ENCODE measurements at places on chromosomes 3 and 15.

DNA sequence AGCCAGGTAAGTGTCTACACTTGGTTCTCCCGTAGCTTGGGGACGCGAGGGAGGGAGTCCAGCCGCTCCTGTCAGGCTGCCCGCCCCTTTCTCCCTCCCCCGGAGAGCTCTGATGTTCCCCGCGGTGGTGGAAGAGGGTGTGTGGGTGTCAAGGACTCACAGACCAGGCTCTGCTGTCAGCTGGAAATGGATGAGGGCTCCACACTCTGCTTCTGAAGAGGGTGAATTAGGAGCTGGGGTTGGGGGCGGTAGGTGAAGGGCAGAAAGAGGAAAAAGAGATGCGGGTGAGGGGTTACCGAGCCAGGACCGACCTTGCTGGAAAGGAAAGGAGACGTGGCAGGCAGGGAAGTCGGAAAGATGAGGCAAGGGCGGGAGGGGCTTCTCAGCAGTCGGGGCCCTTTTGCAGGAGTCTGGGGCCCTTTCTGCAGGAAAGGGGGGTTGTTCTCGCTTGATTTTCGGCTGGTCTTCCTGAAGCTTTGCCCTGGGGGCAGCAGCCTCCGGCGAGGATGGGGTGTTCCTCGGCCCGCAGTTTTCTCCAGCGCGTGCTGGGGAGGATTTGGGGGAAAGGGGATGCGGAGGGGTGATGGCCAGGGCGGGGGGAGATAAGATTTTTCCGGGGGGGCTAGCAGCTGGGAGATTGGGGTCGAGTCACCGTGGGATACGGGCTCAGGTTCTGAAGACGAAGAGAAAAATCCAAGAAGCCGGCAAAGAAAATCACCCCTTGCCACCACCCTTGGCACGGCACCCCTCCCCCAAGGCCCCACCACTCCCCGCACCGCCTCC is 602 bp upstream of the BAHD1 start:
- DNase-seq, result peak; percentile 31

- DNase-seq, result no peak
Measured at GRCh38 chr3:71317749-71318457, 265.6 kb downstream of the FOXP1 start.

DNA sequence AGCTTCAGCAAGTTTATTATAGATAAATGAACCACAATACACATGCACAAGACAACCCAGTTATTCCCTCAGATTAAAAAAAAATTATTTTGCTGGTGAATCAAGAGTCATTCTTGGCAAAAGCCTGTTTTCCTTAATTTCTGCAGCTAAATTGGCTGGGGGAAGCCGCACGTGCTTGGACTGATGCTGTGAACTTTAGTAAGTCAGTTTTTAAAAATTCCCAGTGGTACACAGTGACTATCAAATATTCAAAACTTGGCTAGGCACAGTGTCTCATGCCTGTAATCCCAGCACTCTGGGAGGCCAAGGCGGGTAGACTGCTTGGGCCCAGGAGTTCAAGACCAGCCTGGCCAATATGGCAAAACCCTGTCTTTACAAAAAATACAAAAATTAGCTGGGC is 23.9 kb downstream of the EHD4 start:
- DNase-seq, result no peak

DNA sequence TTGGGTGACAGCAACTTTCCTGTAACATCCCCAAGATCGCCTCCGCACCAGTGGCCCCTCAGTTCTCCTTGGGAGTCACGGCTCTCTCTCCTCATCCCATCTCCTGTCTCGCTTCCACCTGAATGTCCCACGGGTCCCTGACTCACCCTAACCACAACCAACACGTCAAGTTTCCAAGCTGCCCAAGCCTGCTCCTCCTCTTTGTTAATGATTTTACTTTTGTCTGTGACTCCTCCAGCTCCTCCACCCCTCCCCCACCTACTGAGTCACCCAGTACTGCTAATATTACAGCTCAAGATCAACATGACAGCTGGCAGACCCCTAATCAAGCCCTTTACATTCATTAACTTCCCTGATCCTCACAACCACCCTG is 39.3 kb downstream of the BDH1 start:
- DNase-seq, result no peak

DNA sequence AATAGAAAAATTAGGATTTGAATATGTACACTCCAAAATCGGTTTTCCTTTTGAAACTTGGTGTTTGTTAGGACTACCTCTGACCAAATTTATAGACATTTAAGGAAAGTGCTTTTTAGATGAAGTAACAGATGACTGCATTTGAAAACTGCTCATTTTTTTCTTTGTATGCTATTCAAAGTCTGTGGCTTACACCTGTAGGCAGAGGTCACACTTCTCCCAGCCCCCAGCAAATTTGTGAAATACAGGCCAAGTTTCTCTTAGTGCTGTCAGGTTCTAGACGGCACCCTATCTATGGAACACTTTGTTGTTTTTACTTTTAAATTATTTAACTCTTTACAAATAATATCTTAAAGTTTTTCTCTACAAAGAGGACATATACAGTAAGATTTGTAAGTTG is 100.8 kb upstream of the C15orf61 start:
- no peak for DNase-seq

- DNase-seq, result no peak
Measured at GRCh38 chr3:99895131-99895696, 77.6 kb downstream of the CMSS1 start.

GRCh38 chr3:122635789-122636188 is 44.9 kb upstream of the PARP14 start:
- no peak for DNase-seq

GRCh38 chr15:83592370-83593040 is 61.4 kb upstream of the ADAMTSL3 start:
- no peak for DNase-seq

DNA sequence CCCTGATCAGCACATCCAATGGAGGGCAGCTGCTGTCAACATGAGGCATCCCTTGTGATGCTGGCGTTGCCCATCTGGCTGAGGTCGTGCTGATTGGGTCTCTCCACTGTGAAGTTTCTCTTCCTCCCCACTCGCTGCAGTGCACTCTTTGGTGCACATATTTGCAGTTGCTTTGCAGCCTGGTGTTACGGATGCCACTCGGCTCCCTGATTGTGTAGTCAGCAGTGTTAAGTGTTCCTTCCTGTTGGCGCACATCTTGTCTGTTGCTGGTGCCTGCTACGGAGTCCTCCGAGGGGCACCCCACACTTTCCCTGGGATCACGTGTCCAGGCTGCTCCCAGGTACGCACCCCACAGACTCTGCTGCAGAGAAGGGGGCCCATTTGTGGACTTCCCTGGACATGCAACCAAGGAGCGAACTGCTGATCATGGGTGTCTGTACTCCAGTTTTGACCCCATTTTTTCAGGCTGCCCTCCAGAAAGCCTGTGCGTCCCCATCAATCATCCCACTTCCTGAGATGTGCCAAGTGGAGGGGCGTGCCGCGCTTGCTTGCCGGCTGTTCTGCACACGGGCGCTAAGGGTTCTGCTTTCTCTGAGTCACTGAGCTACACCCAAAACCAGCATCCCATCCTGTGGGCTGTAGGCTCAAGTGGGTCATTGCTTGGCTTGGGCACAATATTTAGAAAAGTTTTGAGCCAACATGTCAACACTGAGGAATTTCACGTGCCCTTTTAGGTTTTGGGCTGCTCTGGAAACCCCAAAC is 98.6 kb downstream of the FBLN2 start:
- DNase-seq, result no peak

- no peak for DNase-seq
Measured at GRCh38 chr3:50418850-50419249, 59.5 kb upstream of the TMEM115 start.

- no peak for DNase-seq
Measured at GRCh38 chr3:126401611-126402160, 7.0 kb downstream of the CFAP100 start.

- no peak for DNase-seq
Measured at GRCh38 chr15:55916666-55917409, 76.6 kb downstream of the NEDD4 start.

DNA sequence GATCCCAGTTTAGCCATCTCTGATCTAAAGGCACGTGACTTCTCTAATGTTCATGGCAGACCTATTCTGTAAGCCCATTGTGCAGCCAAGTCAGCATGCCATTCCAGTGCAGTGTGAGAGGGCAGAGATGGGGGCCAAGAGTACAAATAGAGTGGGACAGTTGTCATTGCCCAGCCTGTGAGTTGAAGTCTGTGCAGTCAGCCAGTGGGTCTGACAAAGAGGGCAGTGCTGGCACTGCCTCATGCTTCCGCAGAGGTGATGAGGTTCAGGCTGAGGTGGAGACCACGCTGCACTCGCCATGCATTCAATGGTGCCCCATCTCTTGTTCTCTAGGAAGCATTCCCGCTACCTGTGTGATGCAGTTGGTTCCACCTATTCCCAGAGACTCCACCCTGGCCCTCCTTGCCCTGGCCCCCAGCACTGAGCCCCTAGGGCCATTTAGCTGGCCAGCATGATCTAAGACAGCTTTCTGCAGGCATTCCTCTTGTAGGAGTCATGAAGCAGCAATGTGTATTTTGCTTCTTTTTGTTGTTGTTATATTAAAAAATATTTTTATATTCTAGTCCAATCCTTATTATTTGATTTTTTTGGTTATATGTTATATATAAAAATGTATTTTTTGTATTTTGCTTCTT is 3.7 kb downstream of the MRAS start:
- DNase-seq, result no peak

DNA sequence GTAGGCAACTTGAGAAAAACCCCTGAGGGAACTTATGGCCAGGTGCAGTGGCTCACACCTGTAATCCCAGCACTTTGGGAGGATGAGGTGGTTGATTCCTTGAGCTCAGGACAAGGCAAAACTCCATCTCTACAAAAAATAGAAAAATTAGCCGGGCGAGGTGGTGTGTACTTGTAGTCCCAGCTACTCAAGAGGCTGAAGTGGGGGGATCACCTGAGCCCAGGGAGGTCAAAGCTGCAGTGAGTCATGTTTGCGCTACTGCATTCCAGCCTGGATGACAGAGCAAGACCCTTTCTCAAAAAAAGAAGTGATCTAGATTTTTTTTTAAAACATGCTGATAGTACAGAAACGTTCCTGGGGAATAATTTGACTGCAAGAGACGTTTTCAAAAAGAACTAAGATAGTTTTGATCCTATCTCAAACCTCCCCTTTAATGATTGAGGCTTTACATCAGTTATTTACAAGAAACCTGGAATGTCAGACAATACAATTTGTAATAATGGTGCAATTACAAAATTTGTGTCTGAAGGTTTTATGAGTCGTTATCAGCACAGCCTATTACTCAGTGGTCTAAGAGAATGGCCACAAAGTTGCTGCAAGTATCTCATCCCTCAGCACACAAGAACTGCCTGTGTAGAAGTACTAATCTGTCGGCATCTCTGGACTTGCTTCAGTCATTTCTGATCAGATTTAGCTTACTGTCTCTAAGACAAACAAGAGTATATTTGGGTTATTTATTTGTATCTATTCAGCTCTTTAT is 32.2 kb upstream of the KLHL25 start:
- no peak for DNase-seq

DNA sequence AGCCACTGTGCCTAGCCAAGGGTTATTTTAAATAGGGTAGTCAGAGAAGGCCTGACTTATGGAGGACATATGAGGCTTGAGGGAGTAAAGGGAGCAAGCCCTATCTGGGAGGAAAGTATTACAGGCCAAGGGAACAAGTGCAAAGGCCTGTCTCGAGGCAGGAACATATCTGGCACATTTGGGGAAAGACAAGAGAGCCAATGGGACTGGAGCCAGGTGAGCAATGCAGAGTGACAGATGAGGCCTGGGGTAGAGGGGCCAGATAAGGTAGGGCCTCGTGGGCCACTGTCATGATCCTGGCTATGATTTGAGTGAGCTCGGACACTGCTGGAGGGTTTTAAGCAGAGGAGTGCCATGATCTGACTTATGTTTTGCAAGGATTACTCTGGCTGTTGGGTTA is 43.8 kb downstream of the DCP1A start:
- DNase-seq, result no peak

GRCh38 chr15:98884894-98885293 is 122.7 kb downstream of the PGPEP1L start:
- no peak for DNase-seq

DNA sequence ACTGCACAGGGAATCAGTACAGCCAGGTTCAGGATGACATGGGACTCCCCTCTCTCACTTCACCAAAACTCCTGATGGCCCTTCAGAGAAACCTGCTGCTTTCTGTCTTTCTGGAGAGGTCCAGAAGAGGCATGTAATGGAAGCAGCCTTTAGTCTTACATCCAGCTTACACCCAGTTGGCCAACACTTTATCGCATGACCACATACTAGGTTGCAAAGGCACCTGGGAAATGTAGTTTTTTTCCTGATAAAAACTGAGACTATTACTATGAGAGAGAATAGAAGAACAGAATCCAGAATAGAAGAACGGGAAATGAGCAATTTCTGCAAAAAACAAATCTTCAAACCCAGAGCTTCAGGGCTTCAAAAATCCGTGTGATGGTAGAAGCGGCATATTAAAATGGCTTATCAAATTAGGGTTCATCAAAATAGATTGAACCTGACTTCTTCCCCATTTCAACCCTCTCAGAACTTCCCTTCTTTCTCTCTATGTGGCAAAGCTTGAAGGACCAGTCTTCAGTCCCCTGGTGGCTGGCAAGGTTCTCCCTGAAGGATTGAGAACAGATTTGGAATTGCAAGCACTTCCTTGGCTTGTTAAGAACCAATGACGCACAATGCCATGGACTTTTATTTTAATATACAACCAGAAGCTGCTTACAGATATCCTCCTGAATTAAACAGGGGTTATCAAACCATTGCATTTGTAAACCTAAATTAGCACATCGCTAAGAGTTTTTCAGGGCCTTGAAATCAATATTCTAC is 34.4 kb downstream of the CORO2B start:
- DNase-seq, result no peak

DNA sequence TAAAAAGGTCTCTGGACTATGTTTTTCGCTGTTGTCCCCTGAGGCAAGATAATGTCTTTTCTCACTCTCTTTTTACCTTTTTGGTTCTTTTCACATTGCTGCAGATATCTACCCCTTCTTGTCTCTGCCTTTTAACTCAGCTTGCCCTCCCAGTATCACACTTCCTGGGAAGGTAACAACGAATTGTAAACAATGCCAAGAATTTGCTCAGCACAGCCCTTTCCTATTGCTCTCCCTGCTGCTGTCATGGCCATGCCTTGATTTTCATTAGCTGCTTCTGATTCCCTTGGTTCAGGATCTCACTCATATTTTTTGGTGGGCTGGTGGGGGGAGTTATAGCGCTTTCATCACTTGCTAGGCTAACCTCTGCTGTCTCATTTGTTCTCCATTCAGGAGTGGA is 123.1 kb upstream of the DPH6 start:
- DNase-seq, result no peak
